CD8-positive, alpha-beta memory T cell (primary cell): ENCODE measurements at places on chromosomes 2 and 18. TPM values are rescaled to one million over a fixed set of nuclear protein-coding genes. Genes with fewer than 3 reads are reported as not detected.

GRCh38 chr2:173252581-173252980 is 102.1 kb upstream of the CDCA7 start:
- no peak for DNase-seq

DNA sequence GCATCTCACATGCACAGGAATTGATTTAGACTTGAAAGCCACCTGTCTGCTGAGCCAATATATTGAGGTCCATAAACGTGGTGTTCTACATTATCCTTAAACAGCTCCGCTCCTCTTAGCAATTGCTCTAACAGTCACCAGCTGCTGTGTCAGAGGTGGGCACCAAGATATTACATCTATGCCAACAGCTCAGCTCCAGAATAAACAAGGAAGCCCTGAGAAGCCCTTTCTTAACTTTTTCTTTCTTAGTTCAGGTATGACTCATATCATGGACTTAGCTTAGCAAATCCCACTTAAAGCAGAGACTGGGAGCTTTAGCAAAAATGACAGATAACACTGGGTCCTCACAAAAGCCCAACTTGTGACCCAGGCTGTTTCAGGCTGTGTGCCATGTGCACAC is 436.6 kb downstream of the IRS1 start:
- no peak for DNase-seq

- DNase-seq: no peak
Measured at GRCh38 chr18:37486848-37487247, 78.8 kb downstream of the CELF4 start.

GRCh38 chr18:51168026-51168742 is 29.3 kb downstream of the MEX3C start:
- DNase-seq: no peak

DNA sequence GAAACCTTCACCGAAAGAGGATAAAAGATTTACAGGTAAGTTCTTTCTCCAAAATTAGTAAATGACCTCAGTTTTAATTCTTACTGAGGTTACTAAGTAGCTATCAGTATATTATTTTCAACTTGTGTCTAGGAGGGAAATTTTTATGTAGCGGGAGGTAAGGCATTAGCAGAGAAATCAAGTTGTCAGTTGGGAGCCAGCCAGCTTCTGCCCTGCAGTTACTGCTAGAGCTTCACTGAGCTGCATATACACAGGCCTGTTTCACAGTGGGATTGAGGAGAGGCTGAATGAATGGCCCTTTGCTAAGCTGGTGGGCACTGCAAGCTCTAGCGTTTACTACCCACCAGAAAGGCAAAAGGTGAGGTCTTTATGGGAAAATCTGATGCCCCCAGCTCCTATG is 105.7 kb downstream of the ACAA2 start:
- no peak for DNase-seq

DNA sequence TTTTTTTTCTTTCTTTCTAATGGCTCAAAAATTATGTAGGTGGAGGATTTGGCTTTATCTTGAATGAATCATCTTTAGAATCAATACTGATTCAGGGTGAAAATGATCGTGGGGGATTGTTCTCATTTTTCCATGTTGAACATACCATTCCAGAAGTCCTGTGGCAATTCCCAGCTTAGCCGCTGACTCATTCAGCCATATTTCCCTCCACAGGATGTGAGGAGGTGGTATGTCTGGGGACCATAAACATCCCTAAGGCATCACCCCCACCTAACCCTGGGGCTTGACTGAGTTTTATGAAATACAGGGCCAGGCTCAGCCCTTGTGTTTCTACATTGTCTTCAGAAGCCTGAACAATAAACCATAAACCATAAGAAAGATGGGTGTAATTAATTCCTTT is 92.7 kb upstream of the FN1 start:
- DNase-seq: no peak

The MDH1 gene
- 191 TPM for total RNA-seq

The RAB27B gene
- 0.15 TPM for total RNA-seq

- no peak for DNase-seq
Measured at GRCh38 chr2:190634381-190634780, 14.5 kb upstream of the NAB1 start.
